Activated naive CD4-positive, alpha-beta T cell (primary cell): ENCODE measurements at places on chromosomes 5 and 9.

- DNase-seq, result no peak
Measured at GRCh38 chr5:176440927-176441706, 7.1 kb upstream of the FAF2 start.

GRCh38 chr5:181069767-181070491 lies 29.9 kb downstream of the BTNL9 start:
- DNase-seq, result no peak

DNA sequence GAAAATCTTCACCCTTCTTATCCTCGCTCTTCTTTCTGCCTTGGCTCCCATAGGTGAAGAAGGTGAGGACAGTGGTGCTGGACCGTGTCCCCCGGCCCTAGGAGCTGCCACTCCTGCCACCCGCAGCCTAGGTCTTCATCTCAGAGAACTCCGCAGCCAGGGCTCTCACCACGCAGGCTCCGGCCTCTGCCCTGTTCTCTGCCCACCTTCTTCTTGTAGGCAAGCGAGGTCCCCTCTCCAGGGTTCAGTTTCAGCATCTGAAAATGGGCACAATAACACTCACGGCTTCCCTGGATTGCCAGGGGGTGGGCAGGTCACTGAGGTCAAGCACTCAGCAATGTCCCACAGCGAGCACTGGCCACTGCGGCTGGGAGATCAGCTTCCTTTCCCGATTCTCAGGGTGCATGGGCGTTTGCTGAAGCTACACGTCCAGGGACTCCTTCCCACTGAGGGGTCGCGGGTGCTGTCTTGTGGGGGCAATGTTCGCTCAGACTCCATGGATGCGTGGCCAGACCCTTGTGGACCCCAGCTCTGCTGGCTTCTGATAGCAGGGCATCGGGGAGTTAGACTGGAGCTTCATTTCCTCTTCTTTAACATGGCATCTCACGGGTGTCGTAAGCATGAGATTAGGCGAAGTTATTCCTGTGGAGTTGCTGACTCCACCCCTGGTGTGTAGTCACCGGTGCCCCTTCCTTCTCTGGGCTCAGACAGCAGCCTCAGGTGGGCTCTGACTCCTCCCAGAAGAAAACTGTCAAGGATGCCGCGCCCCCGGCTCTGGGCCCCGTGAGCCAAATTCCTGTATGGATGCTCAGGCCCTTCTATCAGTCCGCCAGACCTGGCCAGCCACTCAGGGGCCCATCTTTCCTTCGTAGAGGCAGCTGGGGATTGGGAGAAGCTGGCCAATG lies 145.1 kb upstream of the IRX2 start:
- no peak for DNase-seq

DNA sequence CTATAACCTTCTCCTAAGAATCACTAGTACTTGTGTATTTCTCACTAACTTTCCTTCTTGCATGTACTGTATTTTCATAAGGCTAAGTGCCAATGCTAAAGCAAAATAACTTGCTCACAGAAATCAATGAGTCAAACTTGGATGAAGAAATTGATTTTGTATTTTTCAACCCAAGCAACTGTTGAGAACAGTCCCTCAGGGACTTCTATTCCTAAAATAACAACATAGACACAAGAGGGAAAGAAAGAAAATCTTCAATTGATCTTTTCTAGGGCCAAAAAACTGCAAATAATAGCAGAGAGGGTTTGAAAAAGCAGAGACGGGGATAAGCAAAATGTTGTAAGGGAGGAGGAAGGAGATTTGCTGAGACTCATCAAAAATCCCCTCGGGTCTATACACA lies 69.8 kb downstream of the HABP4 start:
- DNase-seq, result no peak

DNA sequence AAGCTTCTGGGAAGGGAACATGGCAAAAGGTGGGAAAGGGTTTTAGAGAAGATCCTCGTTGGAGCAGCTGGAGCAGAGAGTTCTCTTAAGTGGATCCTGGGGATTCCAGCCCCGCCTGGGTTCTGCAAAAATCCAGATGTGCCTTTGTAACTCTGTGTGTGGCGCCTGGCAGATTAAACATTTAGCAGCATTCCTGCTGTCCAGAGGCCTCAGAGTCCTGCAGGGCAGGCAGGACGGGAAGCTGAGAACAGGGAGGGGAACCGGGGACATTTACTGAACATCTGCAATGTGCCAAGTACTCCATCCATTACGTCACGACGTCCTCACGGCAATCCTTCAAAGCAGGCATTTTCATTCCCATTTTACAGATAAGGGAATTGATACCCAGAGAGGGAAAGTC lies 6.0 kb downstream of the EIF4E1B start:
- DNase-seq, result no peak

- no peak for DNase-seq
Measured at GRCh38 chr5:11955331-11955730, 51.1 kb upstream of the CTNND2 start.

GRCh38 chr9:113370806-113371325 lies 5.9 kb downstream of the HDHD3 start:
- no peak for DNase-seq

GRCh38 chr9:70468291-70468690 lies 53.8 kb upstream of the KLF9 start:
- DNase-seq, result no peak

- no peak for DNase-seq
Measured at GRCh38 chr9:134475011-134475790, 148.9 kb downstream of the RXRA start.

DNA sequence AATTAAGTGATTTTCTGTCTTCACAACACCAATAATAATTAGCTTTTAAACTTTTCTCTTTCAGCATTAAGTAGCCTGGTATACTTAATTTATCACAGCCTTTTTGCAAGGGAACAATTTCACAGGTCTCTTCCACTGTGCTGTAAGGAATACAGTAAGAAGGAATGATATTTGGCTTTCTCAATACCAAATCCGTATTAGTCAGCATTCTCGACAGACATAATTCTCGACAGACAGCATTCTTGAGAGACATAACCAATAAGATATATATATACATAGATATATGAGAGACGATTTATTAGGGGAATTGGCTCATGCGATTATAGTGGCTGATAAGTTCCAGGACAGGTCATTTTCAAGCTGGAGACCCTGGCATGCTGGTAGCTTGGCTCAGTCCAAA lies 18.0 kb downstream of the PRKAA1 start:
- no peak for DNase-seq

GRCh38 chr5:95238560-95239325 lies 46.2 kb downstream of the MCTP1 start:
- DNase-seq, result no peak

- no peak for DNase-seq
Measured at GRCh38 chr5:93421468-93421867, 159.6 kb downstream of the NR2F1-AS1 start.

GRCh38 chr9:134809292-134809691 lies 71.3 kb upstream of the FCN2 start:
- DNase-seq, result no peak

DNA sequence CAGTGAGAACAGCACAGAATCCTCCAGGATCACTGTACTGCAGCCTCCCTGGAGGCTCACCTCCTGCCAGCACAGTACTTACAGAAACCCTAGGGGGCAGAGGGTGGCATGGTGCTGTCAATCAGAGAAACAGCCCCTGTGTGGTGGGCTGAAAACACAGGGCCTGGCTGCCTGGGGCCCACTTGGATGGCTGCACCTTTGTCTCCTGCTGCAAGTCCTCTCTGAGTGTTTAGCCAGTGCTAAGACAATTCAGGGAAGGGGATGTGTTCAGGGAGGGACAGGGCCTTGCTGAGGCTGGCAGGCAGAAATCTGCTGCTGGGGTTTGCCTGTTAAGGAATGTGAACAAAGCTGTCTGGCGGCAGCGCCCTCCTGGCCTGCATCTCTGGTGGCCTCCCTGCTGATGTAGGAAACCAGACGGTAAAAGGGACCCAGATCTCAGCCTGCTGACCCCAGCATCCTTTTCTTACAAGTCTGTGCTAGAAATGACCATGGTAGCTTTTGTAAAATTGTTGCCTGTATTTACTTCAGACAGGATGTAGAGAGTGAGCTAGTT lies 39.5 kb downstream of the PRRC2B start:
- no peak for DNase-seq

DNA sequence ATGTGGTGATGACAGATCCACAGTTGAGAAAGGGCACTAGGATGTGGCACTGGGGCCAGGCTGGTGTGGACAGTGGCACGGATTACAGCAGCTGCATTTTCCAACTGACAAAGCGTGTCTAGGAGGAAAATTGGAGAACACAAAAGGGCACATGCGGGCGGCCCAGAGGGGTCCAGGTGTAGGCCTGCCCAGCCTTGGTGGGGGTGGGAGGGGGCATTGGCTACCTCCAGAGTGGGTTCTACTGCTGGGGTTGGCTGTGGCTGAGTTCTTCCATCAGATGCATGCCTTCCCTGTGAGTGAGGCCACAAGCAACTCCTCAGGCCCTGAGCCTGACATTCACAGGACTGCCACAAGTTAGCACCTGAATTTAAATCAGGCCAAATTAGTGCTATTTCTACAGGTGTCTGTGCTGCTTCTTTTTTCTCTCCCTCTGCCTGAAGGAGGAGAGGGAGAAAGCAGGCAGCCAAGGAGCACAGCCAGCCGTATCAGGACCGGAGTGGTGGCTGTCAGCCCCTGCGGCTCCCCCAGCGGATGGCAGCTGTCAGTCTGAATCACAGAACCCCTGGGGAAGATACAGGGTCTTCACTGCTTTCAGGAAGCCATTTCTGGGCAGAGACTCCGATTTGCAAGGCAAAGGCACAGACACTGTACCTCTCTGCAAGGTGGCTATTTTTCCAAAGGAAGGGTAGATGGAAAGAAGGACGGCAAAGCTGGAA lies 464.2 kb downstream of the SPOCK1 start:
- DNase-seq, result no peak

GRCh38 chr9:137411260-137411644 lies 11.7 kb downstream of the EXD3 start:
- no peak for DNase-seq

- DNase-seq, result no peak
Measured at GRCh38 chr9:106880863-106881262, 17.9 kb downstream of the ZNF462 start.

DNA sequence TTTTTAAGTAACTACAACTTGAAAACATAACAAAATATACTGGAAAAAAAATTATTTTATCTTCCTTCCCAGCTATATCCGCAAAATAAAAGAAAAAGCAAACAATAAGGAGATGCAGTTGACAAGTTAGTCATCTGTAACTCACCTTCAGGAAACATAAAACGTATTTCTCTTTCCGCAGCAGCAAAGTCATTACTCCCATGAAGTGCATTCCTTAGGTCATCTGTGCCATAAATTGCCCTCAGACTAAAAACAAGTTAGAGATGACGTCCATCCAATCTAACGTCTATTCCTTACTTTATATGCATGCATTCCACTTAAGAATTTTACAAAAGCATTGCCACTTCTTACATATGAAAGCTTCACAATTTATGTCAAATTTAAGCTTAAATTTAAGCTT lies 10.9 kb downstream of the NME5 start:
- no peak for DNase-seq

DNA sequence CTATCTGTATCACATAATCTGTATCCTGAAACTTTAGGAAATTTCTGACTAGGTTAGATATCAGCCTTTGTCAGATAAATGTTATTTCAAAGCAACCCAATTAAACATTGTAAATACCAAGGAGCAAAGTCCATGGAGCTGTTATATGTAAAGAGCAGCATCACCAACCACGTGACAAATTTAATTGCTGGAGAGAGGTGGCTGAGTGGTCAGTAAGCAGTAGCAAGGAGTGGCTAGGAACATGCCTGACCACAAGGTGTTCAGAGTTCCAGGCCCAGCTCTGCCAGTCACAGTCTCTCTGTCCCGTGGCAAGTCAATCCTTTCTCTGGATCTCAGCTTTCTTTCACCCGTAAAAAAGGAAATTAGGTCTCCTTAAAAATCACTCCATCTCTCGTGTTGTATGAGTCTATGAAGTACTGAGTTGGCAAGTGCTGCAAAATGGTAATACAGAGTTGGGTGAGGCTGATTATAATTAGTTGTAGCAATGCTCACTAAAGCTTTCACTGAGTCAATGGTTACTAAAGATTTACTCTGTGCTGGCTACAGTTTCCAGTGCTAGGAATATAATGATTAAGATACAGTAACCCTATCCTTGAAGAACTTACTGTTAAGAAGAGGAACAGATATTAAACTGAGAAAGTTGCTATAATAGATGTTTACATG lies 166.1 kb downstream of the GNAQ start:
- no peak for DNase-seq

DNA sequence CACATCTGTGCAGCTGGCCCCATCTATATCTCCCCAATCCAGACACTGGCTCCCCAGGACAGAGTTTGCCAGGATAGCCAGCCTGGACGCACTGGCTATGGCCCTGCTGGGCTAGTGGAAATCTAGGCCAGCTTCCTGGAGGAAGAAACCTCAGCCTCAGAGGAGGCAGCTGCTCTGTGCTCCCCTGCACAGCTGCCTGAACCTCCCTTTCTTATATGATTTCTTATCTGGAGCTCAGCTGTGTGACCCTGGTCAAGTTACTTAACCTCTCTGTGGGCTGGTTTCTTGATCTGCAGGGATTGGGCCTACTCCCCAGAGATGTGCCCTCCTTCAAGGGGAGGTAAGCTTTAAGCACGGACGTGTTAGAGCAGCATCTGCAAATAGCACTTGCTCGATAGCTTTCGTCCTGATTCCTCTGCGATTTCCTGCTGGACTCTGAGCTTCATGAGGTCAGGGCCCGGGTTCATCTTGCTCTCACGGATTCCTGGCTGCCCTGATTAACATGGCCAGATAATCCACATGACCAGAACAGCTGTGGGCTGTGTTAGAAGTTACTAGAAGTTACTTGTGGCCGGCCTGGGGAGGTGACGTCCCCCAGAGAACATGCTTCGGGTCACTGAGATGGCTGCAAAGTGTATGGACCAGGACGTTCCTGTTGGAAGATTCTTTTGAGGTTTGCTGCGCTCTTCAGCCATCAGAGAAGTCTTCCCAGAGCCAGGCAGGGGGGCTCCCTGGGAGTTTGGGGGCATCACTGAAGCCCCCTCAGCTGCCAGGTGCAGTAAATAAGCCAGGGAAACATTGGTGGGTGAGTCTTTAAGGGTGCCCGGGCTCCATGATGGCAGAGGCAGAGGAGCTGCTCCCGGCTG lies 14.5 kb downstream of the C9orf50 start:
- no peak for DNase-seq

DNA sequence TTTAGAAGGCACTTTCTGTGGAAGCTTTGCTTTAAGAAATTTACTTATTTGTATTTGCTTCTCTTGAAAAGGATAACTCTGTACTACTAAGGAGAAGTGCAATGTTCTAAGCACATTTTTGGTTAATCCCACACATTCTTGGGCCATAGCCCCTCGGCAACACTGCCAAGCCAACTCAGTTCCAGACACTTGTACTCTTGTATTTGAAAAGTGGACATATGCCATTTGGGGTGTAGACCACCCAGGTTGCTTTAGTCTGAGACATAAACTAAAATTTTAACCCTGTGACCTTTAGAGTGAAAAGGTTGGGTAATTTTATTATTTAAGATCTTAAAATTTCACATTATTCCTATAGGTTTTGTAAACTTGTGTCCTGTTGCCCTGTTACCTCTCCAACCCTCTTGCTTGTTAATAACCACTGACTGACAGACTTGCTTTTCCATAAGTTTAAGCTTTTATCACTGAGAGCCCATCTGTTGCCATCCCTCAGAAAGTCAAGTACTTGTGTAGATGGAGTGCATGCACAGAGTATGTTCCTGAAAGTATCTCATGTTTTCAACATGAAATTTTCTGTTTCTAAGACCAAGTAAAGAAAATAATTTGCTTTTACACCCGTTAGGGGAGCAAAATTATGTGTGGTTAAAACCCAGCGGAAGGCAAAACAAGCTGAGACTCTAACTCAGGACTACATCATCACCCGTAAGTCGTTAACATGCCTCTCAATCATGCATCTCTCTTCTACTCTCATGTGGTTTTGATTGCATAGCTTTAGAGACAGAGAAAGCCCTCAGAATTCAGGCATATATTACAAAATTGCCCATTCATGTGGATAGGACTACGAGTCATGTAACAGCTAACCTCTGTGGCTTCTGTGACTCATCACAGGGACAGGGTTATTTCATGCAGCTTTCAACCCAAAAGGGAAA lies 117.3 kb downstream of the GDNF start:
- DNase-seq, result no peak
